Calu3 (cell line): ENCODE measurements at places on chromosomes 2 and 18.

DNA sequence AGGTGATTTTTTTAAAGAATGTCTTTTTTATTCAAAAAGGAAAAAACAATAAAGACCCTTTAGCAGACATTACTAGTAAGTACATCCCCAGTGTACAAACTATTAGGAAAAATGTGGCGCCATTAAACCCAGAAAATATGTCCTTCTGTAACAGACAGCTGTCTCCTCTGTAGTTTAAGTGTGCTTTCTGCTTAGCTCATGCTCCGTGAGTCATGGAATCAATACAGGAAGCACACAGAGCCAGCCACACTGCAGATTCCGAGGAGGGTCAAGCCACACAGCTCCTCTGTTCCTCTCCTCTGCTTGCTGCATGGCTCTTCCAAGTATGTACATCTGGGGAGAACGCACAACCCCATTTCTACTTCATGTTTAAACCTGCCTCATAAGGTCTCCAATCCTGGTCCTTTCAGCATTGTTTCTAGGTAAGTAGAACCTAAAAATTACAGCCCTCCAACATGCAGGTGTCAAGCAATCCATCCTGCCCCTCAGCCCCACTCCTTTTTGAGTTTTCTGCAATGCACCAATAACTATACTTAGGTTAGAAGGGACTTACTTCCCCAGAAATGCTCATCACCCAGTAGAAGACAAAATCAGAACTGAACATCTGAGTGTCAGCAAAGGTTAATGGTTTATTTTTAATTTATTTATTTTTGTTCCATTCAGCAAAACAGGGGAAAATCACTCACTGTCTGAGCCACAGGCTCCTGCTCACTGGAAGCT, 37.5 kb downstream of the ACVR1 start:
- DNase-seq = peak; percentile 73
- peak overlapping the region; percentile 36 for H3K4me3 ChIP-seq
- peak overlapping the region; percentile 88 for H3K27ac ChIP-seq

DNA sequence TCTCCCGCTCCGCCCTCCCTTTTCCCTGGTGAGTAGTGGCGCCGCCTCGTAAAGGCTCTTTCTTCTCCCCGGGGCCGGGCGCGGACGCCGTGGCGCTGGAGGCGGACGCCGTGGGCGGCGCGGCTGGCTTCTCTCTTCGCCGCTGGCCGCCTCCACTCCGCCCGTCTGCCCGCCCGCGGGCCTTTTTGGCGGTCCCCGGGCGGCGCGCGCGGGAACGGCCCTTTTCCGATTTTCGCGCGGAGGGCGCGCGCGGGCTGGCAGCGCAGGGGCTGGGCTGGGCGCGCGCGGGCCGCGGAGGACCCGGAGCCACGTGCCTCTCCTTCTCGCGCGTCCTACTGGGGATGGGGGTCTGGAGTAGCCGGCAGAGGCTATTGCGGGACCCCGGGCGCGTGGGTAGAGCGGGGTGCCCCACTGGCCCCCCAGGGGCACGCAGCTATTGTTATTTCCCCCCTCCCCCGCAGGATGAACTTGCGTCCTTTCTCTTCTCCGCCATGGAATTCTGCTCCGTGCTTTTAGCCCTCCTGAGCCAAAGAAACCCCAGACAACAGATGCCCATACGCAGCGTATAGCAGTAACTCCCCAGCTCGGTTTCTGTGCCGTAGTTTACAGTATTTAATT, 472 bp downstream of the SLC20A1 start:
- peaks cover 78% of the 10 kb centered on the region for H3K36me3 ChIP-seq
- DNase-seq = peak; percentile 49
- H3K27ac ChIP-seq = peak overlapping the region; percentile 95
- no peaks in the 10 kb centered on the region for H3K27me3 ChIP-seq
- peaks cover 54% of the 10 kb centered on the region for H3K4me1 ChIP-seq

DNA sequence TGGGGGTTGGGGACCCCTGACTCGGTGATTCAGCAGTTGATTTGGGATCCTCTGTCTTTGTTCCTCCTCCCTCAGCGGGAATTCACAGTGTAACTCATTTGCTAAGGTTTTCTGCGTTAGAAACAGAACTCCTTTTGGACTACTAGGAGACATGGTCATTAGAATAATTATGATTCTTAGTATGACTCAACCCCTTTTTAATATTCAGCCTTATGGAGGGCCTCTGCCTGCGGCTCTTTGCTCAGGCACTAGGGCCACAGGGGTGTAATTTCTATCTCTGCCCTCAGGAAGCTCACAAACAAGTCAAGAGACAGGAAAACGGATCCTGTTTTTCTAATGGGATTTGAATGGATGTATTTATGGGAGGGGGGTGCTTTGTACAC, 117.4 kb downstream of the SPTBN1 start:
- peak overlapping the region; percentile 84 for H3K4me3 ChIP-seq
- H3K27me3 ChIP-seq = no peaks in the 10 kb centered on the region
- DNase-seq = no peak
- peaks cover 100% of the 10 kb centered on the region for H3K4me1 ChIP-seq
- peaks cover 97% of the 10 kb centered on the region for H3K36me3 ChIP-seq

DNA sequence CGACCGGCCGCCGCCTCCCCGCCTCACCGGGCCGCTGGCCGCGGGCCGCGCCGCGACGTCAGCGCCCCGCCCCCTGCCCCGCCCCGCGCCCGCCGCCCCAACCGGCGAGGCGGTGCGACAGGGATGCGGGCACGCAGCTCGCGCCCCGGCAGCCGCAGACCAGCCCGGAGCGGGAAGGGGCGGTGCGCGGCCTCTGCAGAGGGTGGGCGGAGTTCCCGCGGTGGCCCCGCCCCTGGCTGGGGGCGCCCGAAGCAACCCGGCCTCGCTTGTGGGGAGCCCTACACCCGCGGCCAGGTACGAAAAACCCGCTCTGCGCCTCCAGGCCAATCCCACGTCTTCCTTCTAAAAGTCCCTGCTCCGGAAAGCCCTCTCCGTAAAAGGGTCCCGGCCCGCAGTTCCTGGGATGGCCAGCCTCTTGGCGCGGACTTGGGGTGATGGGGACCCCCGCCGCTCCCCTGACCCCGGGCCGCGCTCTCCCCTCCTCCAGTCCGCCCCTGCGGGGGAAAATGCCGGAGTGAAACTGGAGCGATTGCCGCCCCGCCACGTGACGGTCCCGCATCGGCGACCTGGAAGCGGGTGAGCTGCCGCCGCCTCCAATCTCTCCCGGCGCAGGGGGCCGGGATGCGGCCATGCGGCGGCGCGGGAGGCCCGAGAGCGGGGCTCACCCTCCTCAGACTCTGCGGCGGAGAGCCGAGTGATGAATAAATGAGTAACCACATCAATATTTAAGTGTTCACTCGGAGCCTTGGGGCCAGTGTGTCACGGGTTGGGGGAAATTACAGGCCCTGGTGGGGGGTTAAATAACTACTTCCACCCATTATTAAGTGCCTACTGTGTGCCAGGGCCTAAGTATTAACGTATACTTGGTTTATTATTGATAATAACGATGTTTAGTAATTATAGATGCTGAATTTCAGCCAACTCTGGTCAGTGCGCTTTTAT, at the start of gene RAB11FIP5:
TSS of gene RAB11FIP5 (minus strand) at position 36 of the 942 bp plus-strand sequence. CDS start 171 bp downstream, outside the sequence.
- H3K4me1 ChIP-seq = peaks cover 22% of the 10 kb centered on the region
- peaks cover 24% of the 10 kb centered on the region for H3K36me3 ChIP-seq
- H3K4me3 ChIP-seq = peak within 1 kb of the TSS; percentile 95
- peak; percentile 88 for DNase-seq

DNA sequence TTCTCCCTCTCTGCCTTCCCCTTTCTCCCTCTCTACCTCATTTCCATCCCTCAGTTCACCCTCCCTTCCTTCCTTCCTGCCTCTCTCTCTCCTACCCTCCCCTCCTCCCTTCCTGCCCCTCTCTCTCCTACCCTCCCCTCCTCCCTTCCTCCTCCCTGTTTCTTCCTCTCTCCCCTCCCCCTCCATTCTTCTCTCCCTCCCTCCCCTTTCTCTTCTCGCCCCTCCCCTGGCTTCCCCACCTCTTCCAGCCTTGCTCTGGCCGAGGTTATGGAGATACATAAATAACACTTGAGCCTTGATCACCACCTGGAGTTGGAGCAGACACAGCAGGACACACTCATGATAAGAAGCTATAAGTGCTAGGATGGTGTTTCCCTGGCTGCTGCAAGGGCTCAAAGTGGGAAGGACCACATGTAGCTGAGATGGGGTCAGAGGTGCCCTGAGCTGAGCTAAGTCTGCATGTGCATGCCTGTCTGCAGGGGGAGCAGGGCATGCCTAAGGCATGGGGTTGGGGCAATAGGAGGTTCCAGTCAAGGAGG, 326.1 kb upstream of the HS6ST1 start:
- no peak overlapping the region for H3K27ac ChIP-seq
- no peak overlapping the region for H3K4me3 ChIP-seq
- H3K27me3 ChIP-seq = peaks cover 45% of the 10 kb centered on the region
- no peaks in the 10 kb centered on the region for H3K4me1 ChIP-seq
- H3K36me3 ChIP-seq = no peaks in the 10 kb centered on the region
- no peak for DNase-seq

GRCh38 chr2:20141056-20141762, 83.7 kb downstream of the SDC1 start:
- H3K4me3 ChIP-seq = no peak overlapping the region
- peak overlapping the region; percentile 75 for H3K27ac ChIP-seq
- no peaks in the 10 kb centered on the region for H3K27me3 ChIP-seq
- H3K4me1 ChIP-seq = peaks cover 70% of the 10 kb centered on the region
